NCI-H510A treated with DMSO at 0.1 percent for 48 hours (cell line): ENCODE measurements at places on chromosomes 3 and 15.

DNA sequence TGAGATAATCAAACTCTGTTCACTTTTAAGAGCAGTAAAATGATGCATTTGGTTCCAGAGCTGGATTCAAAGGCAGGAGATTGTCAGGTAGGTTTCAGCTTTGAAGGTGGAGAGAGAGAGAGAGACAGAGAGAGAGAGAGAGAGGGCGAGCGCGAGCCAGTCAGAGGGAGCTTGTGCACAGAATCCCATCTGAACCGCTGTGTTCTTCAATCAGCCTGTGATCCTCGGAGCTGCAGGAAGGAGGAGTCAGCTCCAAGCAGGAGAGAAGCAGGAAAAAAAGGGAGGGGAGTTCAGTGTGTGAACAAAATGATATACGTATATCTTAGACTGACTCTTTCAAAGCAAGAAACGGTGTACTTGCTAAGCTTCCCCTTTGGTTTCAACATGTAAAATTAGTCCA lies at the start of gene GPR149:
TSS of gene GPR149 (minus strand) at position 177 of the 400 bp plus-strand sequence. CDS start 575 bp downstream, outside the sequence.
- DNase-seq = no peak

DNA sequence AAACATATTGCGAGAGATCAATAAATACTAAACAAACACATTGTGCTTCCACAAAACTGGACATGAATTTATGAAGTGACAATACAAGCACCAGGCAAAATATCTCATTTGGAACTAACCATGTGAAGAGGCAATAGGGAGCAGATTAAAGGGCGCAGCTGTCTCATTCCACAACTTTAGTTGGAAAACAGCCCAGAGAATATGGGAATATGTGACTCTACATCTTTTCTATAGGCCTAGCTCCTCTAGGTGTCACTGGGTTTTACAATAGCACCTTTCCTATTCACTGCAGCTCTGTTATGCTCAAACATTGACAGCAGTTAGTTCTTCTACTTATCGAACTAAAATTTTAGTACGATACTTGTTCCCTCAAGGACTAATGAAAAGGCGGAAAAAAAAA lies 866.3 kb upstream of the GBE1 start:
- no peak for DNase-seq

GRCh38 chr3:174308736-174309135 lies 550.4 kb upstream of the NAALADL2 start:
- DNase-seq = no peak

DNA sequence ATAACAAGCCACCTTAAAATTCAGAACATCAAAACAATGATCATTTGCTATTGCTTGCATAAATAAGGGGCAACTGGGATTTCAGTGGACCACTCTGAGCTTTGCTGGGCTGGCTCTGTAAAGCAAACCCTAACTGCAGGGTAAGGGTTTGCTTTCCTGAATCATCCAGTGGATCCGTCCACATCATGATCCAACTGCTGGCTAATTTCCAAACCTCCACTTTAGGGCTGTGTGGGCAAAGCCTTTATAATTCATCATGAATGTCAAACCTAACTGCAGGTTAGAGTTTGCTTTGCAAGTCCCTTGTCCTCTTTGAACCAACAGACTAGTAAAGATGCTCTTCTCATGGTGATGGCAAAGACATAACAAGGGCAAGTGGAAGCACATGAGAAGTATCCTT lies 76.1 kb downstream of the SYNPR start:
- DNase-seq = no peak

GRCh38 chr3:34305266-34305665 lies 506.8 kb downstream of the PDCD6IP start:
- no peak for DNase-seq

DNA sequence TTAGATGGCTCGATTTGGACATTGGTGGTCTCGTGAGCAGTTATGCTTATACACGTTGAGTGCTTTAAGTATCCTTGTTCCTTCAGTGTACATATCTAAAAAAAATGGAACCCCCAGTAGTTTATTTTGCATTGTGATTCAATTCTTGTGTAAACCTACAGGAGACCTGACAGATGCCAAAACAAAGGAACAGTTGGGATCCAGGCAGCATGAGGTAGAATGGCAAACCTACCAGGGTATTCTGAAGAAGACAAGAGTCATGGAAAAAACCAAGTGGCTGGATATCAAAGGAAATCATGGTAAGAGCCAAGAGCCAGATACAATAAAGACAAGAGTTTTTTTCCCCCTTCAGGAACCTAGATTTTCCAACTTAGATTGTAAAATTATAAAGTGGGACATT lies 2.0 kb downstream of the TMEM62 start:
- DNase-seq = no peak

- DNase-seq = no peak
These were observed 31.2 kb downstream of the PRR23E start for GRCh38 chr3:127224118-127224517.

DNA sequence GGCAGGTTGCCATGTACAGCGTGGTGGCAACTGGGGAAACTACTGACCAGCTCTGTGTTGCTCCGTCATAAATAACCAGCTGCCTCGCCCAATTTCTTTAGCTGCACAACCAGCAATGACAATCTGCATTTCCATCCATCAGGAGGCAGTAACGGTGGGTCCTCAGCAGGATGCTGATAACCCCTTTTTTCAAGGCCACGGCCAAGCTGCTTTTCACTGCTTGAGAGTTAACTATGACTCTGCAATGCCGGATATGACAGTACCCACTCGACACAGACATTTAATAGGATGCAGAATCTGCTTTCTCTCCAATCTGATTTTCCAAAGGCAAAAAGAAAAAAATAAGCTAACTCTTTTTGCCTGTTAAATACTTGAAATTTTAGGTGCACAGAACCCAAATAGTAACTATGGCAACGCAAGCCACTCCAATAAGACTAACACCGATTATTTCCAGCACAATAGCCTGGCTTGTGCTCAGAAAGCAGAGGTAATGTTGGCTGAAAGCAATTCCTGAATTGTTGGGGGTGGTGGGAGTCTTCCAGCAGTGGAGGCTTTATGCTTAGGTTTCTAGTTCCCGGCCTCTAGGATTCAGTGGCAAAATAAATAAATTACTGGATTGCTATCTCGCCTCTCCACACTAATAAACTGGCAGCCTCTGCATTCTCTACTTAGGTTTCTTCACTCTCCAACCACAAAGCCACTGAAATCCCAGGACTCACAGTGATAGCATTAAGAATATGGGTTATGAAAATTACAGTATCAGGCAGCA lies 31.2 kb upstream of the SRGAP3 start:
- DNase-seq = no peak

DNA sequence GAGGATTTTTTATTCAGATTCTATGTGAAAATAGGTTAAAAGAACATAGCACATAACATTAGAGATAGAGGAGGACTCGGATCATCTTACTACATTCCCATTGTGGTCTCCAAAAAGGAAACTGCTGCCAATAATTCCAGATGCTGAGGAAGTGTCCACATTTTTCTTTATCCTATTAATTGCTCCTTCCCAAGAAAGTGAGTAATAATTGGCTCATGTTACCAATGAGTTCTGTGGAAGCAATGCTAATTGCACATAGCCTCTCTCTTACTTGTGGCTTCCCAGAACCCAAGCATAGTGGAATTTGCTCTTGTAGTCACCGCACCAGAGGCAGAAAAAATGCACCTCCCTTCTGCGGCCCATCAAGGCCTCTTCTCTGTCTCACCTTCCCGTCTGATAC lies 208.4 kb downstream of the PLOD2 start:
- DNase-seq = no peak

- DNase-seq = no peak
These were observed 249.2 kb downstream of the IGSF11 start for GRCh38 chr3:118785415-118785814.

- no peak for DNase-seq
These were observed 247.3 kb upstream of the KCNH8 start for GRCh38 chr3:18900994-18901393.
